ENCODE measurements at places on chromosomes 2 and 18.

DNA sequence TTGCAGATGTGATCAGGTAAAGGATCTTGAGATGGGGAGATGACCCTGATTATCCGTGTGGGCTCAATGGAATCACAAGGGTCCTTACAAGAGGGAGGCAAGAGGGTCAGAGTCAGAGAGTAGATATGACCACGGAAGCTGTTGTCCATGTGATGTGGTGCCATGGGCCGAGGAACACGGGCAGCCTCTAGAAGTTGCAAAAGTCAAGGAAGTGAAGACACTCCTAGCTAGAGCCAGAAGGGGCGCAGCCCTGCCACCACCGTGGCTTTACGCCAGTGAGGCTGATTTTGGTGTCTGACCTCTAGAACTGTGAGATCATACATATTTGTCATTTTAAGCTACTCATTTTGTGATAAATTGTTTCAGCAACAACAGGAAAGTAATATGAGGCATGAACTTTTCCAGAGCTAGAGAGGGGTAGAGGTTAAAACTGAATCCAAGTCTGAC is 114.4 kb downstream of the CAPN13 start:
- DNase-seq = no peak

- DNase-seq = no peak
Observed at GRCh38 chr18:49368161-49368875, 92.1 kb downstream of the DYM start.

DNA sequence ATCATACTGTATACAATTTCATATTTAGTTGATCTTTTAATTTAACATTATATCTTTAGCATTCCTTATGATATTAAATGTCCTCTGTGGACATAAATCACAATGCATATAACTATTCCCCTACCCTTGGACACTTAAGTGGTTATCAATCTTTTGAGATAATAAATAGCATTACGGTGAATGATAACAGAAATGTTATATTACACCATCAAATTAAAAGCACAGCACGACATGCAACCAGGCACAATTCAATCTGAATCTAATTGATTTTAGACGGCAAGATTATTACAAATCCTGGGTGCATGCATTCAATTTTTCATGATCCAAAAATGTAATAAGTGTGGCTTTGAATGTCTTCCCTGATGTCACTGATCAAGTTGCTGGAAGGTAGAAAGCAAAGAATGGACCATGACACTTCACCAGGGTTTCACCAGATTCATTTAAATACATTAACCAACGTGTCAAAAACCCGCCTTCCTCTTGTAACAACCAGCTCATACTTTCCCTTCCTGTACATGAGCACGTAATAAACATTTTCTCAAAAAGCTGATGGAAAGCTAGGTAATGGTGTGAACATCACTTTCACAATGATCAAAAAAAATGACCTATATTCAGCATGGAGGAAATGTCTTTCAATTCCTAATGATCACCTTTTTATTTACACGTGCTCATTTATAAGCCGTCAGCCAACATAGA is 513.7 kb upstream of the ID2 start:
- DNase-seq = no peak

GRCh38 chr2:210954386-210954907 is 398.0 kb downstream of the CPS1 start:
- no peak for DNase-seq

DNA sequence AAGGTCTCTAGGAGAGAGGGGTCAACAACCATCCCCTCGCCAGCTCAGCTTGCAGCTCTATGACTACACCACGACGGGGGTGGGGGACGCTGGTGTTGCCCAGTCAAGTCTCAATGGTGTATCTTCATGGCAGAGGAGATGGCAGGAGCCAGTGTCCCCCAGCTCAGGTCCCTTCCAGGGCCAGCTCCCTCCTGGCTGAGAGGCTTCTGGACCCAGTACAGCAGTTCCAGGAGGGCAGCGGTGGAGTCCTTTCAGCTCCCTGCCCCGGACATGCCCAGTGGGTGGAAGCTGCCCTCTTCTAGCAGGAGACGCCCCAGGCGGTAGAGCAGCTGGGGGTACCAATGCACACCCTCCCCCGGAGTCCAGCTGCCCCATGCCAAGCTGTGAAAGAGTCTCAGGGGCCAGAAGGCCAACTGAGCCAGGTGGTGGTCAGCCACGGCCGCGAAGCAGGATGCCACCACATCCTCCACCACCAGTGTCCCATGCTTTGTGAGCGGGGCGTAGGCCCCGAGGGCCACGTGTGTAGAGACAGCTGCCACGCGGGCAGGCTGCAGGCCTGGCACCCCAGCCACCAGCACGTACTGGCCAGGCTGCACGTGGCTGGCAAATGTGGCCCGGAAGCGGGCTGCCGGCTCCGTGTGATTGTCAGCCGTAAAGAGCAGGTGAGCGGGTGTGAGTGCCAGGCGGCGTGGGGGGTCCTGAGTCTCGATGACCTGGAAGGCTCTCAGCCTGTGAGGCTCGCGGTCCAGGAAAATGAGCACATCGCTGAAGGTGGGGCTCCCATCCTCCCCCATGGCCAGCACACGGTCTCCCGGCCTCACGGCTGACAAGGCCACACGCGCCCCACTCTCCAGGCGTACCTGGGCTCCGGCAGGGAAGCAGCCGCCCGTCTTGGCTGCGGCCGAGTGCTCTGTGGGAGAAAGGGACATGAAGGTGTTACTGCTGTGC is 5.5 kb downstream of the IHH start:
- DNase-seq = no peak

- no peak for DNase-seq
Observed at GRCh38 chr2:109423556-109424359, 190.0 kb downstream of the SEPTIN10 start.

DNA sequence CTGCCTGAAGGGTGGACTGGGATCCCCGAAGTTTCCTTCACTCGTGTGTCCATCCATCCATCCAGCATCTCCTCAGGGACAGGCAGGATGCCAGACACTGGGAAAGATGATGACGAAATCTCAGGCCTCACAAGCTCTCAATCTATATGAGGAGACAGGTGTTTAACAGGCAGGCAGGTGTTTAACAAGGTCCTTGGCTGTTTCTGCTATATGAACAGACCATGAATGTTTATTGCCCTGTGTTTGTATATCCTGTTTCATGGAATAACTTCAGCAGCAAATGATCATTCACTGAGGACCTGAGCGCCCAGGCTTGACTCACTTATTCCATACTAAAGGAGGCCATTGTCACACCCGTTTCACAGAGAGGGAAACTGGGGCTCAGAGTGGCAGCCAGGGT is 685.8 kb upstream of the HS6ST1 start:
- no peak for DNase-seq

DNA sequence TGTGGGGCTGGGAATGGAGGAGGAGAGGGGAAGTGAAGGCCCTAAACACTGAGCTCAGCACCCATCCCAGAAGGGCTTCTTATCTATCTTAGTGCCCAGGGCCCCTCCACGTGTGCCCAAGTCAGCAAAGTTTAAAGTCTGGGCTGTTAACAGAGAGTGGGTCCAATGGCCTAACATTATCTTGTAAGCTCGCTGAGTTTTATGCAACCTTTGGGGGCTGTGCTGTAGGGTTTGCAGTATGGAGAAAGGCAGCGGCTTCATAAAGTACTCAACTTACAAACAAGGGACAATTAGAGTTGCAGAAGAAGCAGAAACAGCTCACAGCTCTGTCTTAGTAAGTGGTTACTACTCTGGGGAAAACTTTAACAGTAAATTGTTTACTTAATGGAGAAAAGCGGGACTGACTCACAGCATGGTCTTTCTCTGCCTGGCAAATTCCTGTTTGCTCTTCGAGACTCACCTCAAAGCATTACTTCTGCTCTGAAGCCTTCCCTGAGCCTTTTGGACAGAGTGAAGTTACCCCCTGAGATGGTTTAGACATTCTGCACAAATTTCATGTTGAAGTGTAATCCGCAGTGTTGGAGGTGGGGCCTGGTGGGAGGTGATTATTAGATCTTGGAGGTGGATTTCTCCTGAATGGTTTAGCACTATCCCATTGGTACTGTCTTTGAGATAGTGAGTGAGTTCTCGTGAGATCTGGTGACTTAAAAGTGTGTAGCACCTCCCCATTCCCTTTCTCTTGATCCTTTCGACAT is 9.0 kb downstream of the ENOSF1 start:
- DNase-seq = no peak

GRCh38 chr2:29201979-29202378 is 86.8 kb downstream of the CLIP4 start:
- no peak for DNase-seq

DNA sequence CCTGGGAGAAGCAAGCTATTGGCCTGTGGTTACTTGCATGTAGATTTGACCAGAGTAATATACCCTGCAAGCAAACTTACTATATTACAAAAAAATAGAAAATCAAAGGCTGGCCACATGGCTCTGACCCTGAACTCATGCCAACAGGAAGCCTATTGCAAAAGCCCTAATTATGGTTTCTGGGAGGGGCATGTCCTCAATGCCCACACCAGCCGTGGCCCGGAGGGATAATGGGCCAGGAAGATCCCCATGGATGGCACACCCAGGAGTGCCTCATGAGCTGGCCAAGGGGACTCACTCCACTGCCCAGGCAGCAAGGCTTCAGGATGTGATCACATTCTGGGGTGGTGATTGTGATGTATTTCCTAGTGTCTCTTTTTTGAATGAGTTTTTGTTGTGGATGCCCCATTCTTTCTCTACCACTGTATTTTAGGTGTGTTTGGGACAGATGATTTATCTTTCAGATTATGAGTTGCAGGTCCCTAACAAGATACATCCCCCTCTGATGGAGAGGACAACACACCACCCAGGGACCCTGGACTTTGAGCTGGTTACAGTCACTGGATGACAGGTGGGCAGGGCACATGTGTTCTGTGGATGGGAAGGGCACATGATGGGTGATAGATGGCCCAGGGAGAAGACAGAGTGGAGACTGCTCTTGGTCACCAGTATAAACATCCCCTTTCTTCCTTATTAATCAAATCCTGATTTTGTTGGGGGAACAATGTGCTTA is 18.7 kb upstream of the TFCP2L1 start:
- no peak for DNase-seq

DNA sequence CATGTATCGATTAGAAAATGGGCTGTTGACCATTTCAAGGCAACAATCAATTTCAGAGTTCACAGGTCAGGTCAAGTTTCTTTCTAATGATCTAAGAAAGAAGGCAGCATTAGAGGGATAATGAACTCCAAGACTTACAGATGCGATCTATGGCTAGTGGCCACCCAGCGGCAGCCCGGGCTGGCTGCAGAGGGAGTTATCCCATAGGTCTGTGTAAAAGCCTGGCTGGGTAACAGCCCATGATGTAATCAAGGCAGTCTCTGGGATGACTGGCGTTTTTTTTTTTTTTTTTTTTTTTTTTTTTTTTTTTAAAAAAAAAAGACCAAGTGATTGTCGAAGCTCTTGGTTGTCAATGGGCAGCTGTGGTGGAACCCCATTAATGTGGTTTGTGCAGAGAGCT is 171.1 kb upstream of the SKOR2 start:
- DNase-seq = no peak

DNA sequence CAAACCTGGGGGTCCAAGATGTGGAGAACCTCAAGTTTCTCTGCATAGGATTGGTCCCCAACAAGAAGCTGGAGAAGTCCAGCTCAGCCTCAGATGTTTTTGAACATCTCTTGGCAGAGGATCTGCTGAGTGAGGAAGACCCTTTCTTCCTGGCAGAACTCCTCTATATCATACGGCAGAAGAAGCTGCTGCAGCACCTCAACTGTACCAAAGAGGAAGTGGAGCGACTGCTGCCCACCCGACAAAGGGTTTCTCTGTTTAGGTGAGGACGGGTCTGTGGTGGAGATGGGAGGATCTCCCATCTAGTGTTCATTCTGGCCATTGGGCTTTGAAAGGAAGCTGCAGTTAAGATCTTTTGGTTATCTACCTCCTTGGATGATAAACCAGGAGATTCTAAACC is 2.9 kb downstream of the CASP10 start:
- no peak for DNase-seq

DNA sequence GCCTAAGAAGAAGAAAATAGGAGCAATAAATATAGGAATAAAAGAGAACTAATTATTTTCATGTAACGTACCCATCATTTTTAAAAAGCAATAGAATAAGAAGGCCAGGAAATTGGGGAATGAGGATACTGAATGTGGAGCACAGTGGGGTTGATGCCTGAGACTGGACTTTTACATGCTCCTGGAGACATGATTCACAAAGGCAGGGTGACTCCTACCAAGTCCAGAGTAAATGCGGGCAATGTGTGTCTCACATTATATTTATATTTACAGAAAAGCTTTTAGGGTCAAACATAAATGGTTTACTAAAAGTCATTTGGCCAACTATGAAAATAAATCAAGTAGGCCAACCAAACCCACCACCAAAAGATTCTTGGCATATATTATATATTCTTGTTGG is 87.9 kb upstream of the COL5A2 start:
- no peak for DNase-seq

- no peak for DNase-seq
Observed at GRCh38 chr2:200968735-200969134, 5.3 kb upstream of the ORC2 start.

DNA sequence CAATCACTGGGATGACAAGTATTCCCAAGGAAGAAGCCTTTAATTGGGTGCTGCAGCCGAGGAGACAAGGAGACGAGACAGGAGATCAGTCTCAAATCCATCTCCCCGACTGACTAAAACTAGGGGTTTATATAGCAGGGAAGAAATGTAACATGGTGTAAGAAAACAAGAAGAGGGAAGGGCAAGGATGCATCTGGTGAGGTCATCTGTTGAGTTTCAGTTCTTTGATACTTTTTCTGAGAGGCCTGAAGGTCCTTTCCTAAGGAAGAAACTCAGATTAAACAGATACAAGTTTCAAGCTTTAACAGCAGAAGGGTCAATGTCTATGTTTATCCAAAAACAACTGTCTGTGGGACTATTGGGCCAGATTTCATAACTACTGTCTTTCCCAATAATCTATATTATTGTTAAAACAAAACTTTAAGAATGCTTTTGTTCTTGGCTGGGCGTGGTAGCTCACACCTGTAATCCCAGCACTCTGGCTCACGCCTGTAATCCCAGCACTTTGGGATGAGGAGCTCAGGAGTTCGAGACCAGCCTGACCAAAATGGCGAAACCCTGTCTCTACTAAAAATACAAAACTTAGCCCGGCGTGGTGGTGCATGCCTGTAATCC is 2.5 kb upstream of the PDCL3 start:
- DNase-seq = no peak

GRCh38 chr2:107633580-107634147 is 193.0 kb upstream of the RGPD4 start:
- DNase-seq = no peak

DNA sequence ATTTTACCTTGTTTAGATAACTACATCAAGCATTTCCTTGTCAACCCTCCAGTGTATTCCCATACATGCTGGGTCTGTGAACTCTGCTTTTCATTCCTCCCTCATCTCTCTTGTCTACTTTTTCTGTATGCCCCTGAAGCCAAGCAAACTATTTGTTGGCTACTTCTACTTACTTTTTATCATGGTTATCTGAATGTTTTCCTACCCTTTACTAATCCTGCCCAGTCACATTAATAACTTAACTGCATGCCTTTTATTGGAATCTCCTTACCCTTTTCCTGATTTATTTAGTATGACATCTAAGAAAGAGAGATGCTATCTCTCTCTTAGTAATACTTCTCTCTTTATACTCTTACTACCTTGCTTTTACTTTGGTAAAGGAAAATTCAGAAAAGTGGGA is 17.0 kb downstream of the DCAF17 start:
- no peak for DNase-seq

Data from activated naive CD4-positive, alpha-beta T cell (primary cell).